Bone marrow (tissue), 2 donors: ENCODE measurements at places on chromosomes 3 and 15.

DNA sequence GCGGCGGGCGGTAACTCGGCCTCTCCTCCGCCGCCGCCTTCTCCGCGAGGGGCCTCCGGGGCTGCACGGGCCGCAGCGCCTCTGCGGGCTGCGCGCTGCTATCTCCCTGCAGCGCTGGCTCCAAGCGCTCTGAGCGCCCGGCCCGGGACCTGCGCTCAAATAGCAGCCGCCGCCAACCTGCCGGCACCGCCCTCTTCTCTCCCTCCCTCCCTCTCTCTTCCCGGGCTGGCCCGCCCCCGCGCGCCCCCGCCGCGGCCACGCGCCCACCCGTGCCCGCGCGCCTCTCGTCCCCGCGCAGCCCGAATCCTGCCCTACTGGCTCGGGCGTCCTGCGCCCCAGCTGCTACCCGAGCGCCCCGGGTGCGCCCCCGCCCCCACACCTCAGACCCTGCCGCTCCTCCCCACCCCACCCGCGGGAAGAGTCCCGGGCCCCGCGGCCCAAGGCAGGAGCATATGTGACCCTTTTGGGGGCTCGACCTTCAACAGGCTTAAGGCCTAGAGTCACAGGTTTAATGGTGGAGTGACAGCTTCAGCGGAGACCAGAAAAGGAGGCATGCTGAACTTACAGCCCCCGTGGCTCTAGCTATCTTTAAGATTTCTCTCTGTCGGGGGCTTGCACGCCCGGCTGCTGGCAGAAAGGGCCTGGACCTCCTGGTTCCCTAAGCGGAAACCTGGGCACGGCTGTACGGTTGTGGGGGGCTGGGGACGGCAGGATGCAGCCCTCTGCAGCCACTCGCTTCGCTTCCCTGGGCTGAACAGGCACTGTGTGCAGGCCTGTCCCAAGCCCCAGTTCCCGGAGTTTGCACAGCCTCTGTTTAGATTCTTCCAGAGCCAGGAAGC lies at the start of gene CACNA2D2:
TSS of gene CACNA2D2 (minus strand) at position 131 of the 839 bp plus-strand sequence. CDS start 211 bp downstream, outside the sequence.
- DNase-seq = no peak

DNA sequence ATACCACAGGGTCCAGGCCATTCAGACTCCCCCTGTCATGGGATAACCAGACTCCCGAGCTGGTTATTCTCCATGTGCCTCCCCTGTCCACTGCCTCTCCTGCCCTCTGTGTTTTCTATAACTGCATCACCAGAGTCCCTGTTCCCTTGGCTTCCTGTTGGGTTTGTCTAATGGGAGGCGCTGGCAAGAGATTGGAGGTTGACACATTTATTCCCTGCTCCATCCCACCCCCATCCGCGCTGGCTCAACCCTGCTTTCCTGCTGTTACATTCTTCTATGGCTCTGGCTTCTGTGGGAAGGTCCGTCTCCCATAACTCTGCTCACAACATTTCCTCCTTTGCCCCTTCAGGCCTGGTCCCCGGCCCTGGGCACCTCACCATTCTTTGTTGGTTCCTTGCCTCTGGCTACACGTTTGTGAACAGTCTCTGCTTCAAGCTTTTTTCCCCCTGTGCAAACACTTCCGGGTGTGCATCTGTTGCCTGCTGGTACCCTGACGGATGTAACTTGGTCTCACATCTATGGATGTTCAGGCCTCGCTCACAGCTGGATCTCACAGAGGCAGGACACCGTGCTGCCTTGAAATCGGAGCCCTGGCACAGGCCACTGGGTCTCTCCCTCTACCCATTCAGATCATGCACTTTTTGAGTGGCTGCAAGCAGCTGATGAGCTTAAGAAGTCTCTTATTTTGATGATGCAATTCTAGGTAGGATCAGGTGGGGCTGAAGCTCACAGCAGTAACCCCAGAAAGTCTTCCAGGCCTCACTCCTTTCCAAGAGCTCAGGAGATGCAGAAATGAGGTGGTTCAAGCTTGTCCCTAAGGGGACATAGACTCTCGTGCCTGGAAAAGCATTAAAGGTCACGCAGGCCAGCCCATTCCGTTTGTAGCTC lies 68.6 kb upstream of the ATP13A3 start:
- no peak for DNase-seq

DNA sequence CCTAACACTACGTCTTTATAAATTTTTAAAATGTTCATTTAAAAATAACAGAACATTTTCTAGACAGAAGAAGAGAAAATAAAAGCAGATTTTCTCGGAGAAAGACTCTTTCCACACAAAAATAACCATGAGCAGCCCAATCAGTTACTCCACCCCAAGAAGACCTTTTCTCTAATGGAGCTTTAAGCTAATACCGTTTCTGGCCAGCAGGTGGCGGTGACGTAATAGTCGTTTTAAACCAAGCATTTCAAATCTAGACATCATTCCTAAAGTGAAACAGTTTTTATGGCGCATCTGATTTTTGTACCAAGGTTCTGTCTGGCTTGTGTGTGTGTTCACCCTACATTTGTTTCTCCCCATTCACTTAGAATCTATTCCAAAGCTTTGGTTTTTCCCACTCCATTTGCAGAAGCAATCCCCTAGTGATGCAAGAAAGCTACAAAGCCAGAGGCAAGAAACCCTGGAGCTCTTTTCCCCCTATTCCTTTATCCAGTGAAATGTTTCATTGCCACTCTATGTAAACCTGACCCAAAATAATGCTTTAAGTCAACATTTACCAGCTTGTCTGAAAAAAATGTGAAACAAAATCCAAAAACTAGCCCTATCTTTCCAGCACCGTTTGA lies 336.7 kb upstream of the IGF1R start:
- DNase-seq = peak; percentile 14

DNA sequence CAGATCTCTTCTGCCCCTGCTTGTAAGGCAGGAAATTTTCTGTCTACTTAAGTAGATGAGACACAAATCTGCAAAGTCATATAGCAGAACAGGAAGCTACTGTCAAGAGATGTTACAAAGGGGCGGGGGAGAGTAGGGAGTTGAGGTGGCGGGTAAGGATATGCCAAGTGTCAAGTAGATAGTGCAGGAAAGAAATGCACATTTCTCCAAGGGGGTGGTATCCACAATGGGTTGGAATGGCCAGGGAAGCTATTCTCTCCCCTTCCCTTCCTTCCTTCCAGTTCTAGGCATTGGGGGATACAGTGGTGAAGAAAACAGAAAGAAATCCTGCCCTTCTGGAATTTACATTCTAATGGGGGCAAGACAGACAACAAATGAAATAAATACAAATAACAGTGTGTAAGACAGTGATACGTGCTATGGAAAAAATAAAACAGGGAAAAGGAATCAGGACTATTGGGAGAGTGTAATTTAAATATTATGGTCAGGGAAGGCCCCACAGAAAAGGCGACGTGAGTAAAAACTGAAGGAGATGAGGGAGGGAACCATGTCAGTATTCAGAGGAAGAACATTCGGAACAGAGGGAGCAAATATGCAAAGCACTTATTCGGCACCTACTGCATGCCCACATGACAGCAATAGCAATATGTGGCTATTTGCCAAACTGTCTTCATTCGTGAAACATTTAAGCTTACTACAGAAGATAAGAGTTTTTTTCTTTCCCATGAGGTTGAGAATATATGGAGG lies 42.8 kb upstream of the RNU6-1 start:
- peak; percentile 92 for DNase-seq

- DNase-seq = no peak
Measured at GRCh38 chr3:197494366-197495058, 61.3 kb downstream of the BDH1 start.

GRCh38 chr3:188546835-188547670 lies 393.1 kb downstream of the LPP start:
- DNase-seq = no peak

- no peak for DNase-seq
Measured at GRCh38 chr15:67722030-67722817, 103.1 kb upstream of the SKOR1 start.

- DNase-seq = no peak
Measured at GRCh38 chr3:53346514-53346913, 829 bp downstream of the DCP1A start.

GRCh38 chr3:15261274-15261673 lies 55.2 kb downstream of the CAPN7 start:
- no peak for DNase-seq

- DNase-seq = no peak
Measured at GRCh38 chr3:187167777-187168176, 28.5 kb upstream of the RPL39L start.

GRCh38 chr15:33448961-33449606 lies 138.3 kb downstream of the RYR3 start:
- DNase-seq = no peak

GRCh38 chr15:72198356-72199204 lies 993 bp upstream of the GRAMD2A start:
- no peak for DNase-seq
